Fibroblast of mammary gland (primary cell): ENCODE measurements at places on chromosomes 3 and 15.

GRCh38 chr3:97691354-97691753 lies 73.2 kb upstream of the ARL6 start:
- no peak for DNase-seq

- DNase-seq: no peak
These were observed 8.2 kb upstream of the CCR9 start for GRCh38 chr3:45878124-45878523.

DNA sequence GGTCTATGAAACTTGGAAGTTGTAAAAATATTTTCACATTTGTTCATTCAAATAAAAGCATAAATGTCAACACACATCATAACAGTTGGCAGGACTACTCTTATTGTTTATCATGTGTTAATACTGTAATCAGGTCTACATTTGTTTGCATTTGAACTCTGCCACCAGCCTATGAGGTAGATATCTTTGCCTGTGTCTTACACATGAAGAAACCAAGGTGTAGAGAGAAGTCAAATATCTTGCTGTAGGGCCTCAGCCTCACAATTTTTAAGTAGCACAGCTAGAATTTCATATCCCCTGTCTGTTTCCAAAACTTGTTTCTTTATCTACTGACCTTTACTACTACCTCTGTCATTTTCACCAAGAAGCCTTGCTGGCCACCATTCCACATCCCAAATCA lies 161.9 kb downstream of the ZIC4 start:
- DNase-seq: no peak

DNA sequence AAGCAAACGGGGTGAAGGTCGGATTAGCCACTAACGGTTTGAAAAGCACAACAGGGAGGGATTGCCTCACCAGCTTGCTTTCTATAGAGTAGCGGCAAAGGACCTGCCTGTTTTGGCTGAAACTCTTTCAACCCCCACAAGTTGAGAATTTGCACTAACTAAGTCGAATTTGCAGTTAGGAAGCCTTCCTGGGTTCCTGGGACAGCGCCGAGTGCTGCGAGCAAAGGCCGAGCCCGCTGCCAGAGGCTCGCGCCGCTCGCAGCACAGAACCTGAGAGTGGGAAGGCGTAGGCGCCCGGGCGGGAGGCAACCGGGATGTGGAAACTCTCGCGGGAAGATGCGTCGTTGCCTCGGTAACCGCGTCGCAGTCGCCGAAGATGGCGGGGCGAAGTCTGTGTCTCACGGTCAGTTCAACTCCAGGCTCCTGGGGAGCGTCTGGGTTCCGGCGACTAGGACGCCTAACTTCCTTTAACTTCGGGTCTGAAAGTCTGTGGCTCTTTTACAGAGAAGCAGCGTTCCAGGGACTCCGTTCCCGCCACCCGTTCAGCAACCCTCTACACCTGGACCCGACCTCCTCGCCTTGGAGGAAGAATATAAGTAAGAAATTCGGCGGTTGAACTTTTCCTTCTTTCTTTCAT lies at the start of gene TEX9:
Gene TEX9, plus strand, starts transcription at position 352 of the 637 bp plus-strand sequence. Its CDS starts 25 bp downstream, at position 377.
- peak; percentile 82 for DNase-seq

DNA sequence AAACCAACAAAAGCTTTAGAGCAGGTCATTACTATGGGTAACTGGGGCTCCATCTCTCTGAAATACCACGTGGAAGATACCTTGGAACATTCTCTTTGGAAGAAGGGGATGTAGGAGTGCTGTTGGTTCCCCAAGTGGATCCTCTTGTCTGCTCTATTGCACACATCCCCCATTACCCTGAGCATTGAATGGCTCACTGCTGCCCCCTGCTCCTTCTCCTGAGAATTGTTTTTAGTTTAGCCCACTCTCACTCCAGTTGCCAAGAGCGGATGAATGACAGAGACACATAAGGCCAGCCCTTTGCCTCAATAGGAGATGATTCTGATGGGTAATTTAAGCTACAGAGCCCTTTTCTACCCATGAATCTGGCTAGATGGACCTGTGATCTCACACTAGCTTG lies 135.6 kb upstream of the SUCLG2 start:
- peak; percentile 58 for DNase-seq

GRCh38 chr3:59084583-59084982 lies 34.8 kb upstream of the CFAP20DC start:
- DNase-seq: no peak

DNA sequence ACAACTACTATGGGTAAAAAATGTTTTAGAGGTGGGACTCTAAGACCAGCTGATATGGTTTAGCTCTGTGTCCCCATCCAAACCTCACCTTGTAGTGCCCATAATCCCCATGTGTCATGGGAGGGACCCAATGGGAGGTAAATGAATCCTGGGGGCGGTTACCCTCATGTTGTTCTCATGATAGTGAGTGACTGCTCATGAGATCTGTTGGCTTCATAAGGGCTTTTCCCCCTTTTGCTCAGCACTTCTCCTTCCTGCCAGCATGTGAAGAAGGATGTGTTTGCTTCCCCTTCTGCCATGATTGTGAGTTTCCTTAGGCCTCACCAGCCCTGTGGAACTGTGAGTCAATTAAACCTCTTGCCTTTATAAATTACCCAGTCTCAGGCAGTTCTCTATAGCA lies 45.7 kb downstream of the FAM98B start:
- no peak for DNase-seq

- peak; percentile 62 for DNase-seq
These were observed 157.3 kb downstream of the ADAMTS9 start for GRCh38 chr3:64530434-64531049.

GRCh38 chr3:133958071-133958805 lies 62.6 kb upstream of the RAB6B start:
- no peak for DNase-seq

DNA sequence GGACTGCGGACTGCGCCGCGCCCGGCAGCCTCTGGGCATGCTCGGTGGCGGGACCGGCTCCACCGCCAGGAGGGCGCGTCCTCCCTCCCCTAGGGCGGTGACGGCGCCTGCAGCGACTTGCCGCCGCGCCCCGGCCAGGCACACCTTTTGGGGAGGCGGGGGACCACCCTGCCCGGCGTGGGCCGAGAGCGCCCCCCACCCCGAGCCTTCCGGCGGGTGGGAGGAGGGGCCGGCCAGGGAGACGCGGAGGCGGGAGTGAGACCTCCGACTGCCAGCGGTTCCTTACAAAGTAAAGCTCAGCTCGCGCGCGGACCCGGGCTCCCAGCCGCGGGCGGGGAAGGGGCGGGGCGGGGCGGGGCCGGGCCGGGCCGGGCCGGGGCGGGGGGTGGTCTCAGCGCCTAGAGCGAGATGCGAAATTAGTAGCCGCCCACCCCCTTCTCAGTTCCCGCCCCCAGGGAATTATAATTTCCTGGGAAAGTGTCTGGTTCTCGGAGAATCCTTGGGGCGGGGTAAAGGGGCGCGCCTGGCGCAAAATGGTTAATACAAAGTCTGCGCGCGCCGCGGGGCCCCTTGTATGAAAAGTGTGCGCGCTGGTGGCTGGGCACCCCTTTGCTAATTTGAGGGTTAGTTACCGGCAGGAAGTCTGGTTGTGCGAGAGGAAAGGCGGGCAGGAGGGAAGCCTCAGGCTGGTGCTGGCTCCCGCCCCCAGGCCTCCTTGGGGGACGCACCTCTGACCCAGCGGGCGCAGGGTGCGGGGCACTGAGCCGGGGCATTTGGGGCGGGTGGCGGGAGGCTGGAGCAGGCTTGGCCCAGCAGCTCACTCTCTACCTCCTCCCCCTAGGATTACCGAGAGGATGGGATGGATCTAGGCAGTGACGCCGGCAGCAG lies 224.8 kb upstream of the IL12A start:
- peak; percentile 82 for DNase-seq

DNA sequence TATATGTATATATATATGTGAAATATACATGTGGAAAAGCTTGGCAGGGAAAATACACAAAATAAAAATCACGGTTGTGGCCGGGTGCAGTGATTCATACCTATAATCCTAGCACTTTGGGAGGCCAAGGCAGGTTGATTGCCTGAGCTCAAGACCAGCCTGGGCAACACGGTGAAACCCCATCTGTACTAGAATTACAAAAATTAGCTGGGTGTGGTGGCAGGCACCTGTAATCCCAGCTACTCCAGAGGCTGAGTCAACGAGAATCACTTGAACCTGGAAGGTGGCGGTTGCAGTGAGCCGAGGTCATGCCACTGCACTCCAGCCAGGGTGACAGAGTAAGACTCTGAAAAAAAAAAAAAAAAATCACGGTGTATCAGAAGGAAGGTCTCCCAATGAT lies 20.8 kb upstream of the ARHGEF3 start:
- no peak for DNase-seq

GRCh38 chr15:57517030-57517671 lies 74.6 kb upstream of the MYZAP start:
- no peak for DNase-seq

DNA sequence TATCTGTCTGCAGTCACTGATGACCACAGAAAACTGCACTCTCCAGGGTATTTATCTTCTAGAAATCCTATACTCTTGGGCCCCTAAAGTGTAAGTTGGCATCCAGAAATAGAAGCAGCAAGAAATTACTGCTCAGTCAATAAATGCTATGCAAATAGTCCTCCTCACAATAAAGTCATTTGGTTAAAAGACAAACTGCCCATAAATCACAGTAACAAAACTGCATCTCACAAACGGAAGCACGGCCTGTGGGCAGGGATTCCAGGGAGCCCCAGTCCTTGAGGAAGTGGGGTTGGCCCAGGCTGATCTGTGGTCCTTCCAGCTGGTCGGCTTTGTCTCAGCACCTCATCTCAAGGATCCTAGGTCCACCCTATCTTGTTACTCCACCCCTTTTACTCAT lies 29.7 kb upstream of the SPATA12 start:
- DNase-seq: no peak

DNA sequence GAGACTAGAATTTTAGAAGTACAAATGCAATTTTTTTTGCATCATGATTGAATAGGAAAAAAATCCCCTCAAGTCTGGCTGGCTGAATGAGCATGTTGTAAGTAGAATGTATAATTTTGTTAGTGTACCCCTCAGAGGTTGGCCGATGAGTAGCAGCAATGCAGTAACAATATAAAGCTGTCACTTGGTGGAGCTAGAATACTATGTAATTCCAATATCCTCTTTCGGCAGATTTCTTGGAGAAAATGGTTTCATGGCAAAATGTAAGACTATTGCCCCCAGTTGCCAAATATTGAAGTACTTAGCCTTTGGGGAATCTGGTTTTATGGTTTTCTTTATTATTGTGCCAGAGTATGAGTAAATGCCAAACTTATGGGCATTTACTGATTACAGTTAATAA lies 39.8 kb upstream of the SGO1 start:
- DNase-seq: peak; percentile 47

DNA sequence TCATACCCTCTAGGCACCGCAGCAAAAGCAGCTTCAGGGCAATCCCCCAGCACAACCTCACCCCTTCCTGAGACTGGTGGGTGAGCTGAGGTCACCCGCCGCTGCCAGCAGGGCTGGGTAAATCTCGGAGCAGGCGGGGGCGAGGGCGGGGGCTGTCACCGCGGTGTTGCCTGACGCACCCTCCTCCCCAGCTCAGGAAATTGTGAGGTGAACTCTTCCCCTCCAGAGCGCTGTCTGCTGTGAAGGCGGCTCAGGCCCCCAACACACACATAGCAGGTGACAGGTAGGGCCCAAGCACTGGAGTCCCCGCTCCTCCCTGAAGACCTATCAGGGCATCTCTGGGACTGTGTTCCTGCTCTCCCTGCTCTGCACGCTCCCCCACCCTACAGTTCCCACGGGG lies 30.2 kb upstream of the FURIN start:
- DNase-seq: no peak

DNA sequence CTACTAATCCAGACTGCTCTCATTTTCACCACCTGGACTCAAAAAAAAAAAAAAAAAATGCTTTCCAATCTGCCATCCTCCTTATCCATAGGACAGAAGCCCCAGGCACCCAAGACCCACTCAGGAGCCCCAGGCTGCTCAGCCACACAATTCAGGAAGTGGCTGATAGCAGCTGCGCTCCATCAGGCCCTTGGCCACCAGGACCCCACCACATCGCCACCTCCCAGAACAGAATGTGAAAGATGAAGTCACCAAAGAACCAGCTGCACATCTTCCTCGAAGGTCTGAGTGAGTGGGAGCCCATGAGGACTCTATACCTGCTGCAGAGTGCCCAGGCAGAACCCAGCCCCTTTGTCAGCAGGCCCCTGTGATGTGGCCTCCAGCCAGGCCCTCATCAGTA lies 19.5 kb downstream of the POC1A start:
- no peak for DNase-seq

- no peak for DNase-seq
These were observed 6.1 kb downstream of the ERICH6 start for GRCh38 chr3:150697646-150698045.

GRCh38 chr3:79514069-79514468 lies 253.7 kb downstream of the ROBO1 start:
- no peak for DNase-seq

DNA sequence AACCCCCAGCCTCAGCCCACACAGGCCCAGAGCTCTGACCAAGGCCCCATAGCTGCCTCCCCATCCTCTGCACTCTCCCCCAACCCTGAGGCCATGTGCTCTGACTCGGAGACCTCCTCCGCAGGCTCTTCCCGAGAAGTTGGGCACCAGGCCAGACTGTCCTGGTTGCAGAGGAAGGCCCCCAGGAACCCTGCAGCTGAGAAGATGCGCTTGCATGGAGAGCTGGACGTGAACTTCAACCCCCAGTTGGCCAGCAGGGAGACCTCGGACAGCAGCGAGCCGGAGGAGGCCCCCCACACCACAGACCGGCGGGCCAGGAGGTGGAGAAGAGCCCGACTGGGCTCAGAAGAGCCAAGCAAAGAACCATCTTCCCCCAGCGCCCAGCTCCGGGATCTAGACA lies 119.5 kb upstream of the EIF1B start:
- DNase-seq: no peak

DNA sequence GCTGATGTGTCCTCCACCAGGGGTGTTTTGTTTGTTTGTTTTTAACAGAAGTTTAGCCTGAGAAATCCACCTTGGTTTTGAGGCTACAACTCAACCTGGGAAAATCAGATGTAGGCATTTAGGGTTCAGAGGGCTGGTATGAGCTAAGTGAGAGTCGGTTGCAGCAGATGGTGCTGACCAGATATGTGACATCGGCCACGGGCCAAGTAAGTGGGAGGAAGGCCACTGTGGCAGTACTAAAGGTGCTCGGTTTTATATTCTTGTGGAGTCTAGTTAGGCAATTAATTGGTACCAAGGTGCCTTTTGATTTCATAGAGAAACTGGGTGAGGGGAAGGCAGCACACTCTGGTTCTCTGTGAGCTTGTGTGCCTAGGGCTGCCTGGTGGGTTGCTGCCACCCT lies 10.5 kb downstream of the MTMR14 start:
- DNase-seq: no peak

GRCh38 chr15:79989183-79989582 lies 18.2 kb upstream of the BCL2A1 start:
- DNase-seq: no peak

DNA sequence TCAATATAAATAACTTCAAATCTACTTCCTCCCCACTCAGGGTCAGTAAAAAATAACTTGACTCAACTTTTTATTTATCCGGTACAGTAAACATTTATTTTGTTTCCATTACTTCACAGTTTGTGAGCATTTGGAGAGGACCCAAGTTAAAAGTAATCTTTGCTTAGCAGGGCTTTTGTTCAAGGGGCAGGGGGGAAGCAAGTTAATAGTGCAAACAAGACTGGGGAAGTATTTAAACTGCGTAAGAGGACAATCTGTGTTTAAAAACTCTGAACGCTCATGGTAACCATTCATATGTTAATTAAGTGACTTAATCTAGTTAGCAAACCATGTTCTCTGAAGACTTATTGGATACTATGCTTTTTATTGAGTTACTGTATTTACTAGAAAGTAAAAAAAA lies 346.2 kb downstream of the SLC9A9 start:
- DNase-seq: no peak

- DNase-seq: no peak
These were observed 23.1 kb downstream of the MAPKBP1 start for GRCh38 chr15:41797201-41797944.

GRCh38 chr3:172319595-172319994 lies 128.7 kb downstream of the GHSR start:
- no peak for DNase-seq

- DNase-seq: no peak
These were observed 35.2 kb downstream of the SENP8 start for GRCh38 chr15:72153269-72154000.
